Suprapubic skin (tissue), 4 donors: ENCODE measurements at places on chromosomes 11 and 22. TPM values are rescaled to one million over a fixed set of nuclear protein-coding genes. Genes with fewer than 3 reads are reported as not detected.

DNA sequence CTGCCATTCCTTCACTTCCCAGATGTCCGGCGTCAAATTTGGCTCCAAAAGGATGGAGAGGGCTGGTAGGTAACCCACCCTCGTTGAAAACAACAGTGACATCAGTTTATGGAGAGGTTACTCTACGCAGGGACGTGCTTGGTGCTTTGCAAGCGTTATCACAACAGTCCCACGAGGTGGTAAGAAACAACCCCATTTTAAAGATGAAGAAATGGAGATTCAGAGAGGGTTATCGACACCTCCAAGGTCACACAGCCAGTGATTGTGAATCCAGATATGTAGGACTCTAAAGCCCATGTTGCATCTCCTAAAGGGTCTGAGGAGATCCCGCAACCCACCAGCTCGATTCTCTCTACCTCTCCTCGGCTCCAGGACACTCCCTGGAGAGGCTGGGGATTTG is 773 bp downstream of the MIAT start:
- DNase-seq: no peak

DNA sequence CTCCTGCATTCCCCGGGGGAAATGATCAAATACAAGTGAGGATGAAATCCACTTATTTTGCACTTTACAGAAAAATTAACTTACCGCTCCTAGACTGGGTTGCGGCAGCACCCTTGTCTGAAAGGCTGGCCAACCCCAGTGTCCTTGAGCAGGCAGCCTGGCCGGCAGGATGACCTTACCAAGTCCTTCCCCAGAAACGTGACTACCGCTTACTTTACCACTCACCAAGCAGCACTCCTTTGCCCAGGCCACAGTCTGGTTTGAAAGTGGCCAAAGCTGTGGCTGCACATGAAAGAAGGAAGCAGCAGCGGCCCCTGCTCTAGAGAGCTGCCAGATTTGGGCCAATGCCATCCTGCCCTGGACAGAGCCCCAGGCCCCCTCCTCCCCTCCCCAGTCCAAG is 20.3 kb downstream of the MYH9 start:
- no peak for DNase-seq

DNA sequence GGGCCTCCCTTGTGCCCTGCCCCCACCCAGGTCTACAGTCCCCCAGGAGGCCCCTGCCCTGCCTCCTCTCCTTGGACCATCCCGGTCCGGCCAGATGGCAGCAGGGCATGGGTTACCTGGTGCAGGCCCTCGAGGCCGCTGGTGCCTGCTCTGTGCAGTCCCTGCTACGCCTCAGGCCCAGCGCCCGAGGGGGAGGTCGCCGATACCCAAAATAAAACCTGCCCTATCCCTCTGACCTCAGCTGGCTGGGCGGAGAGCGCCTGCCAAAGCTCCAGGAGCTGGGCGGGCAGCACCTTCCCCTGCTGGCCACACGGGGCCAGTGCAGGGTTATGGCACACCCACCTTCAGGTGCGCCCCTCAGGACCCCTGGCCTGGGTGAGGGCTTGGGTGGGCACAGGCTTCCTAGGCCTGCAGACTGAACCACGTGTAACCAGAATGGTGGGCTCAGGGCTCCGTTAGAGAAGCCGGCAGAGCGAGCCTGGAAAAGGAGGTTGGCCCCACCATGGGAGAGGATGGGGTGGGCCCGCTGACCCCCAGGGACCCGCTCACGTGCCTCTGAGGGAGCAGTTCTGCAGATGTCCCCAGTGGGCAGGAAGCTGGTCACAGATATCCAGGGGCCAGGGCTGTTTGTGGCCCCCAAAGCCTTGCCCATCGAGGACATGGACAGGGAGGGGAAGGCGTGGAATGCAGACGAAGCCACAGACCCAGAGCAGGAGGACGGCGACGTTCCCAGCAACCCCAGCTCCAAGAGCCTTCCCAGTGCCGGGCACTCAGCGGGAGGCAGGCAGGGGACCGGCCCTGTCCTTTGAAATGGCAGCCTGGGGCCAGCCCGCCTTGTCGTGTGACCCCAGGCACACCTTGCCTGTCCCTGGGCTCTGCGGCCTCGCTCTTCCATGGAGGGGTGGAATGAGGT is 1.7 kb upstream of the TNNT3 start:
- DNase-seq: peak; percentile 63

DNA sequence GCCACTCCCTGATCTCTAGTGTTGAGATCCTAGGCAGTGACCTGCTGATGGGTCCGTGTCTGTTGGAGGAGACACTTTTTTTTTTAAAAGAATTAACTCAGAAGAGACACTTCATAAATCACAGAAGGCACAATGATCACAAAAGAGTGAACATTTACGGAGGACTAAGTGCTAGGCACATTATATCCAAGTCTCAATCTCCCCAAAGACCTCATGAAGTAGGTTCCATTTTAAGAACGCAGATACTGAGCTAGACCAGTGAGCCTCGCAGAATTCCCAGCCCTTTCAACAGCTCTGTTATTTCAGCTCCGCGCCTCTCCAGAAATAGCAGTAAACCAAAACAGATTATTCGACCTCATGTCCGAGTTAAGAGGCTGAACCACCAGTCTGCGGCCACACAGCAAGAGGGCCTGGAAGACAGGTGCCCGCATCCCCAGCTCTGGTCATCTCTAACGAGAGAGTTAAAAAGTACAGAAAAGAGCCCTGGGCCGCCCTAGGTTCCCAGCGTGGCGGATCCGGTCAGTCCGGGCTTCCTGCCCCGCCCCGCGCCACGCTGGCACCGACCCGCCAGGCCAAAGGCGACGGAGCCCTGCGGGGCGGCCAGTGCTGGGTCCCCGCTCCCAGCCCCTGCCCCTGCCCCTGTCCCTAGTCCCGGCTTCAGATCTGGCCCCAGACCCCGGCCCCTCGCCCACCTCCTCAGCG is 612 bp downstream of the XBP1 start:
- peak; percentile 83 for DNase-seq

- DNase-seq: peak; percentile 70
Measured at GRCh38 chr11:71245601-71246391, 6.6 kb downstream of the SHANK2 start.

DNA sequence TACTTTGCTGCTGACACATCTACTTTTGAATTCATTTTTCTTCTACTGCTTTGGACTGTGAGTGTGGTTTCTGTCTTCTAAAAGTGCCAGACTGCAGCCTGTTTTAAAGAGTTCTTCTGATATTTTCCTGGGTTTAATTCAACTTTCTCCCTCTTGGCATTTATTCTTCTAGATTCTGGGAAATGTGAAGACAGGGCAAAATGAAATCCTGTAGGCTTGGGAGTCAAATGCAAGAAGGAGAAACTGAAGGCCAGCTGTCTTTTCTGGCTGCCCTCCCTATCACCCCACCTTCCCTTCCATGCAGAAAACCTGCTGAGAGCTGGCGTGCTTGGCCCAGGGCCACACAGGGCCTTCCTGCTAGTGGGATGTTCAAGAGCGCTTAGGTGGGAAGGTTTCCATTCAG is 7.6 kb downstream of the ZNF70 start:
- DNase-seq: no peak

- no peak for DNase-seq
Measured at GRCh38 chr22:22666307-22667091, 22.1 kb downstream of the GGTLC2 start.

GRCh38 chr11:112773264-112773663 is 188.0 kb upstream of the NCAM1 start:
- DNase-seq: no peak

DNA sequence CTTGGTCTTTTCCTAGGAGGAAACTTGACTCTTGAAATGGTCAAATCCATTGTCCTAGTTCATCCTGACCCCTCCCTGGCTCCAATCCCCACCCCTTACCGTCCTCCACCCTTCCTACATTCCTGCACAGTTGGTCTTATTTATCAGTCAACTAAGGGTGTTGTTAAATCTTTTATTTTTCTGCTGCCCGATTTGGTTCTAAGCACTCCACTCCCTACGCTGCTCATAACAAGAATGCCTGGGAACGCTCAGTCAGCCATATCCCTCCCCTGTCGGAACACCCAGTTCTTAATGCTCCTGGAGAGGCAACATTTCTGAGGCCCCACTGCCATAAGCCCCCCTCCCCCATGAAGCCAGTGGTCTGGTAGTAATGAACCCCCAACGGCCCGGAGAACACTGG is 9.7 kb downstream of the EHF start:
- no peak for DNase-seq

- DNase-seq: no peak
Measured at GRCh38 chr22:26665813-26666231, 8.4 kb downstream of the MIAT start.

GRCh38 chr11:34727228-34727737 is 106.4 kb downstream of the EHF start:
- DNase-seq: no peak

GRCh38 chr22:34914846-34915245 is 151.1 kb upstream of the ISX start:
- DNase-seq: no peak

DNA sequence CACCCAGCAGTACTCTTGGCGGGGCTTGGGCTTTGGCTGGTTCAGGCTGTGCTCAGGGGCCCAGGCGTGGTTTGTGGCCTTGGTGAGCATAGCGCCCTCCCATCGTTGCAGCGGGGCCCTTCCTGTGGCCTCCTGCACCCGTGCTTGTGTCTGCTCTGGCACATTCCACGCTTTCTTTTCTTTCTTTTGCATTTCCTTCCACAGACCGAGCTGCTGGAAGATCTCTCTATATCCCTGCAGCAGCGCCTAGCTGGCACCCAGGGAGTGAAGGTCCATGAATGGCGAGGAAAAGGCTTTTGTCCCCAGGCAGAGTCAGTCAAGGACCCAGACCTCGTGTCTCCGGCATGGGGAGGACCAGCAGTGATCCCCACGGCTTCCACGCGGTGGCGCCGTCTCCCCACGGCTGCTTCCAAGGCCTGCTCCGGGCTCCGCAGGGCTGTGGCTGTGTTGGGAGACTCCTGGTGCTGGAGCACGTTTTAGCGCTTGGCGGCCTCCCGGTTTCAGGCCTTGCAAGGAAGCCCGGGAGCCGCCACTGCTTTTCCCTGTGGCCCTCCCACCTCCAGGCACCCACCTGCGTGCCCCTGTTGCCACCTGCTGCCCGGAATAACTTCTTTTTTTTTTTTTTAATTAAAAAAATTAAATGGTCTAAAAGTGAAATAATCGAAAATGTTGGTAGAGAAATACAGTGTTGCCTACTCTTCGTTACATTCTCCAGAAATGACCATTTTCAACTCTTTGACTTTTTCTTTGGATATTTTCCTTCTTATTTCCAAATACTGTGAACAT is 28.5 kb downstream of the GLB1L2 start:
- DNase-seq: peak; percentile 70

- no peak for DNase-seq
Measured at GRCh38 chr22:46295277-46295971, 1.2 kb upstream of the GTSE1 start.

DNA sequence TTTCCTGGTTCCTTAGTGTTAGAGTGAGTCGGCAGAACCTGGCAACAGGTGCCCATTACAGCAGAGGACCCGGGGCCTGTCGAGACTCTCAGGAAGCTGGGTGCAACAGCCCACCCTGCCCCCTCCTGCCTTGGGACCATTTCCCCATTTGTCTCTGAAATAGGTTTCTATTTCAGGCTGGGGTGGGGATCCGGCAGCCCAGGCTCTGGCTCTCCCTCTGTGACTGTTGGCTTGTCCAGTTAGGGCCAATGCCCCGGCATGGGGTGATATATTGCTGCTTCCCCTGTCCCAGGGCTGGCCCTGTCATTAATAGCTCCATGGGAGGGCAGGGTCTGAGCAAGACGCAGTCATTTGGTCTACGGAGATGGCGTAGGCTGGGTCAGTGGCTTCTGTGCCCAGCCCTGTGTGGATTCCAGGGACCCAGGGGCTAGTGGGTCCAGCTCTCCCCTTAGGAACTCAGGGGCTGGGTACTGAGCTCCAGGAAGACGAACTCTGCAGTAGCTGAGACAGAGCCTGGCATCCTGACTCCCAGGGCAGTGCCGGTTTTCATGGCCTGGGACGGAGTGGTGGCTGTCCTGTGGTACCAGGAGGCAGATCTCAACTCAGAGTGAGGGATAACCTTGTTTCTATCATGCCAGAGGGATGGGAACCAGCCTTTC is 2.7 kb downstream of the P2RY6 start:
- peak; percentile 76 for DNase-seq

DNA sequence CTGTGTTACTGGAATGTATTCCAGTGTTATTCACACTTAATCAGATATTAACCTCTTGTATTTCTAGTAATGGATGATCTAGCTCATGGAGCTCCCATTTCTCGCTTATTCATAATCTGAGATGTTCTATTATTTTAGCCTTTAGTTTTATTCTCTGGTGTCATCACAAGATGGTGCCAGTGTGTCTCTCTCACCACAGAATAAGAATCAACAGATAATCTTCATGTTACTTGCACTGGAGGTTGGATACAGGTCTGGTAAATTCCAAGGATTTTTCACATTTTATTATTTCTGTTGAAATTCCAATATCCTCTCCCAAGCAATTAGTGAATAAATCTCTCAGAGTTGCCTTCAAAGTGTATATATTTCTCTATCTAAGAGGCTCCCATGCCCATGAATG is 74.6 kb downstream of the CASP12 start:
- DNase-seq: no peak

DNA sequence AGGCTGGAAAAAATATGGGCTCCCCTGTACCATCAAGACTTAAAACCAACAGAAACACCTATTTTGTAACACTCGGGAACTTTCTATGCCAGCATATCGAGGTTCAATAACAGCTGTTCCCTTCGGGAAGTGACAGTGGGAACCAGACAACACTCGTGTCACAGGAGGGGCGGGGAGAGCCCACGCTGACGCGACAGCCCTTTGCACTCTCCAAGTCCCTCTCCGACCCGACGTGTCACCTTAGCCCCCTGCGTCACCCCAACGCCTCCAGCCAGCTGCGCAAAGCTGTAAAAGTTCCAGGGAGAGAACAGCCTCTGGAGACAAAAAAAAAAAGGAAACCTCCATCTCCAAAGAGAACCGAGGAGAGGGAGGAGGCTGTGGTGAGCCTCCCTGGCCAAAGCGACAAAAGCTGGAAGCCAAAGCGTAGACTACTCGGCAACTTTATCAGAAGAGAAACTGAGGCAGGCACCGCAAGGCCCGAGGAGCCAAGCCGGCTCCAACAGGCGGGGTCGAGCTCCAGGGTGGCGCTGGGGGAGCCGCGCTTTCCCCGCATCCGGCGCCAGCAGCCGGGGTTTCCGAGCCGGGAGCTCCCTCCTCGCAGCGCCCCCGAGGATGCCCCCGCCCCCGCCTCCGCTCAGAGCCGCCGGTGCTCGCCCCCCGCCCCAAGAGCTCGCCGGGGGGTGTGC is 751 bp downstream of the ARFGAP3 start:
- DNase-seq: peak; percentile 87

Gene MS4A12
- total RNA-seq: not detected

Gene TMEM121B
- total RNA-seq: 1.9 TPM

Gene STX5
- total RNA-seq: 40.2 TPM

Gene FOLR2
- total RNA-seq: 4.8 TPM

Gene KCNQ1
- 0.91 TPM for total RNA-seq

Gene CD3E
- total RNA-seq: 3.3 TPM

Gene SPON1
- 8.0 TPM for total RNA-seq

Gene VPS26B
- 80.9 TPM for total RNA-seq

Gene MS4A4A
- 2.6 TPM for total RNA-seq

Gene PIWIL4
- total RNA-seq: 1.4 TPM
